ENCODE measurements at places on chromosomes 13 and 19.
A peak's percentile ranks its signal among the peaks of the same experiment; 100 is the strongest.

GRCh38 chr13:28049215-28049614, 51.2 kb downstream of the FLT3 start:
- H3K27ac ChIP-seq, result no peak overlapping the region
- H3K4me3 ChIP-seq, result no peak overlapping the region
- no peaks in the 10 kb centered on the region for H3K36me3 ChIP-seq
- no peaks in the 10 kb centered on the region for H3K4me1 ChIP-seq
- DNase-seq, result no peak
- H3K27me3 ChIP-seq, result no peaks in the 10 kb centered on the region

DNA sequence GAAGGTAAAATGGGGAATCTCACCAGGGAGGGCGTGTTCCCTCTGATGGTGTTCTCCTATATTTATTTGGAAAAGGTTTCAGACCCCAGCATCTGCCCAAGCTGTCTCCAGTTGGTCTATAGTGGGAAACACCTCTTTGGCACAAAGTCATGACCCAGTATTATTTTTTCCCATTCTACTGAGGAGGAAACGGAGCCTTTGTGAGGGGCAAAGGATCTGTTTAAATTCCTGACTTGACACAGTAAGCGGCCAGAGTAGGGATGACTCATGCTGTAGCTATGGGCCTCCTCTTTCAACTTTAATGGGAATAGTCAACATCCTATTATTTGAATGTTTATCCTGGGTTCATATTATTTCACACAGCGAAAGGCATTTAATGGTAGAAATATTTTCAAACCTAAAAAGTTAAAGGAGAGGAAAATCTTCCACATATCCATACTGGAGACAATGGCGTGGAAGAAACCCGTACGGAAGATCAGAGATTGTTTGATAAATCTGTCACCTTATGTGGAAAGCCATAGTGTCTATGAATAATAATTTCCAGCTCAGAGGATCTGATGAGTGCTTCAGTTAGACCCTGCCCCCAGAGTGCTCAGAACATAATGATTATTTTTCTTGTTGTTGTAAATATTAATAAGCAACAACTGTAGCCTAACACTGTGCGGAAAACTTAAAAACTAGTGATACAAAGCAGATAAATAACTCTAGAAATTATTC, 126.0 kb downstream of the FOXO1 start:
- H3K27ac ChIP-seq, result no peak overlapping the region
- DNase-seq, result no peak
- no peaks in the 10 kb centered on the region for H3K27me3 ChIP-seq
- no peaks in the 10 kb centered on the region for H3K4me1 ChIP-seq
- H3K4me3 ChIP-seq, result no peak overlapping the region

- H3K4me3 ChIP-seq, result no peak overlapping the region
- DNase-seq, result no peak
- no peak overlapping the region for H3K27ac ChIP-seq
- H3K4me1 ChIP-seq, result peaks cover 11% of the 10 kb centered on the region
Measured at GRCh38 chr13:46389457-46390451, 2.7 kb upstream of the RUBCNL start.

DNA sequence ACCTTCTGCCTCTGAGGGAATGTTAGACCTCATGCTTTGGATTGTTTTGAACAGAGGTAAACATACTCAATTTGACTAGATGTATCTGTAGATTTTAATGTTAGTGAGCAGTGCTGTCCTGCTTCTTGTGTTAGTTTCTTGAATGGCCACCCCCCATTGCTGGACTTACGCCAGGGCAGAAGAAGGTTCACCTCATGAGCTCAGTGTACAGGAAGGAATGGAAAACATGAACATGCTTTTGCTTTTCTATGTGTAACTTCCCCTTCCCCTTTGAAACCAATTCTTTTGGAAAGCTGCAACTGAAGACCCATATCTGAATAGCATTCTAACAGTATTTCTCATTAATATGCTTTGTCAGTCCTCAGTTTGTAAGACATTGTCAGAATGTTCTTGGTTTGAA, 32.3 kb downstream of the WASF3 start:
- no peak overlapping the region for H3K27ac ChIP-seq
- no peak for DNase-seq
- no peak overlapping the region for H3K4me3 ChIP-seq
- H3K27me3 ChIP-seq, result no peaks in the 10 kb centered on the region
- no peaks in the 10 kb centered on the region for H3K4me1 ChIP-seq

DNA sequence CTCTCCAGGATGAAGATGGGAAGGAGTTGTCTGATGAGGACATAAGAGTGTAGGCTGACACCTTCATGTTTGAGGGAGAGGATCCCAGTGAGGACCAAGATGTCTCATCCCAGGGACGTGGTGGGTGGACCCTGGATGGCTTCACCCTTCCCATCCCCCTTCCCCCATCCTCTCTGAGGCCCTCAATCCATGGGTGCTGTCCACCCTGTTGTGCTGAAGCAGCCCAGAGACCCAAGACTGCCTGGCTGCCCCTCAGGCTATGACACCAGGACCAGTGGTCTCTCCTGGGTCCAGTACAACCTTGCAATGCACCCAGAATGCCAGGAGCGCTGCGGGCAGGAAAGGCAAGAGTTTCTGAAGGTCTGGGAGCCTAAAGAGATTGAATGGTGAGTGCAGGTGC, 3.4 kb upstream of the CYP4F12 start:
- no peak overlapping the region for H3K4me3 ChIP-seq
- no peak overlapping the region for H3K27ac ChIP-seq
- peaks cover 13% of the 10 kb centered on the region for H3K4me1 ChIP-seq
- no peaks in the 10 kb centered on the region for H3K36me3 ChIP-seq

GRCh38 chr13:62356977-62357376, 941.3 kb upstream of the PCDH20 start:
- H3K27me3 ChIP-seq, result no peaks in the 10 kb centered on the region
- H3K4me3 ChIP-seq, result no peak overlapping the region
- no peak for DNase-seq
- H3K4me1 ChIP-seq, result no peaks in the 10 kb centered on the region
- H3K36me3 ChIP-seq, result no peaks in the 10 kb centered on the region
- H3K27ac ChIP-seq, result no peak overlapping the region

DNA sequence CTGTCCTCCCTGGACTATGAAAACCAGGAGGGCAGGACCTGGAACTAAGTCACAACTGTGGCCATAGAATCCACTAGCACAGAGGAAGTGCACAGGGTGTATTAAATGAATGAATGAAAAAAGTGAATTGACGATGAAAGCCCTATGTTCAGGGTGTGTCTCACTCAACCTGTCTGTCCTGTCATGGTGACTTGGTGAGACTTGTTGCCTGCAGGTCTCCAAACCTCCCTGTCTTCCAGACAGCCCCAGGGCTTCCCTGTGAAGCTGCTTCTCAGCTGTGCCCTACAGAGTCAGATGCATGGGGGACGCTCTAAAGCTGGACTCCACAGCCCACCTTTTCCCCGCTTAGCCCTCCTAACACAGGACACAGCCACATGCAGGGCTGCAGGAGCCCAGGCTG, 4.8 kb upstream of the IGFL1 start:
- H3K27me3 ChIP-seq, result peaks cover 5% of the 10 kb centered on the region
- H3K4me3 ChIP-seq, result no peak overlapping the region
- DNase-seq, result no peak
- no peak overlapping the region for H3K27ac ChIP-seq
- H3K4me1 ChIP-seq, result no peaks in the 10 kb centered on the region

- no peak overlapping the region for H3K27ac ChIP-seq
- no peaks in the 10 kb centered on the region for H3K4me1 ChIP-seq
- no peaks in the 10 kb centered on the region for H3K36me3 ChIP-seq
Measured at GRCh38 chr13:80360453-80360800, 19.5 kb upstream of the SPRY2 start.

DNA sequence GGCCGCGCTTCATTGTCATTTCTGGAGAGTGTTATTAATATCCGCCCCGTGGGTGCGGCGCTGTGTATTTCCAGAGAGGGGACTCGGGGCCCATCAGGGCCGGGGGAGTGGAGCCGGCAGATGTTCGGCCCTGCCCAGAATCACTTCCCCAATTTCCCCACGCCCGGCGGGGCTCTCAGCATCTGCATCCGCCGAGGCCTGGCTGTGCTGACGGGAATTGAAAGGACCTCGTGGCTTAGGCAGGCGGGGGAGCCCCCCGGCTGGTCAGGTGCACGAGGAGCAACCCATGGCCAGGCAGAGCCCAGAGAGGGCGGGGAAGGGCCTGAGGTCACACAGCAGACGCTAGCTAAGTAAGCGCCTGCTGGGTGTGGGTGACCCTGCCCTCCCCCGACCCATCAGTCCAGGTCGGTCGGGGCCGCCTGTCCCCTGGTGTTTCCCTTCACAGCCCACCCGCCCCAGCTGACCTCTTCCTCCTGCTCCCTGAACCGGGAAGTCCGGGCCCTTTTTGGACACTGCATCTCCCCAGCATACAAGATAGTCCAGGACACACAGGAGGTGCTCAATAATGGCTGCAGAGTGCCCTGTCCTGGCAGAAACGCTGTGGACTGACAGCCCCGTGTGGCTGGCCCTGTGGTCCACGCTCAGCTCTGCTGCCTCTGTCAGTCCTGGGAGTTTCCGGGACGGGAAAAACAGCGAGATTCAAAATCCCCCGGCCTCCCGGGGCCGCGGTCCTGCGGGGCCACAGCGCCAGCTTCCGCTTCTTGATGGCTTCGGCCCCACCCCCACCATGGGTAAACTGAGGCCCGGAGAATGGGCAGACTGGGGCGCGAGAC, 22.1 kb downstream of the ARID3A start:
- no peaks in the 10 kb centered on the region for H3K27me3 ChIP-seq
- H3K4me3 ChIP-seq, result no peak overlapping the region
- peaks cover 5% of the 10 kb centered on the region for H3K4me1 ChIP-seq
- no peak for DNase-seq
- H3K36me3 ChIP-seq, result no peaks in the 10 kb centered on the region
- no peak overlapping the region for H3K27ac ChIP-seq

- no peaks in the 10 kb centered on the region for H3K4me1 ChIP-seq
- no peak overlapping the region for H3K4me3 ChIP-seq
- DNase-seq, result no peak
Measured at GRCh38 chr13:110272227-110272626, 34.7 kb downstream of the COL4A1 start.

- no peaks in the 10 kb centered on the region for H3K4me1 ChIP-seq
- no peak for DNase-seq
- no peaks in the 10 kb centered on the region for H3K36me3 ChIP-seq
- no peak overlapping the region for H3K4me3 ChIP-seq
- no peak overlapping the region for H3K27ac ChIP-seq
Measured at GRCh38 chr13:113141601-113141970, 16.9 kb upstream of the PROZ start.

- peaks cover 10% of the 10 kb centered on the region for H3K4me1 ChIP-seq
- H3K27ac ChIP-seq, result no peak overlapping the region
- peaks cover 35% of the 10 kb centered on the region for H3K27me3 ChIP-seq
- no peak overlapping the region for H3K4me3 ChIP-seq
Measured at GRCh38 chr19:51016798-51017683, 2.5 kb downstream of the KLK10 start.

DNA sequence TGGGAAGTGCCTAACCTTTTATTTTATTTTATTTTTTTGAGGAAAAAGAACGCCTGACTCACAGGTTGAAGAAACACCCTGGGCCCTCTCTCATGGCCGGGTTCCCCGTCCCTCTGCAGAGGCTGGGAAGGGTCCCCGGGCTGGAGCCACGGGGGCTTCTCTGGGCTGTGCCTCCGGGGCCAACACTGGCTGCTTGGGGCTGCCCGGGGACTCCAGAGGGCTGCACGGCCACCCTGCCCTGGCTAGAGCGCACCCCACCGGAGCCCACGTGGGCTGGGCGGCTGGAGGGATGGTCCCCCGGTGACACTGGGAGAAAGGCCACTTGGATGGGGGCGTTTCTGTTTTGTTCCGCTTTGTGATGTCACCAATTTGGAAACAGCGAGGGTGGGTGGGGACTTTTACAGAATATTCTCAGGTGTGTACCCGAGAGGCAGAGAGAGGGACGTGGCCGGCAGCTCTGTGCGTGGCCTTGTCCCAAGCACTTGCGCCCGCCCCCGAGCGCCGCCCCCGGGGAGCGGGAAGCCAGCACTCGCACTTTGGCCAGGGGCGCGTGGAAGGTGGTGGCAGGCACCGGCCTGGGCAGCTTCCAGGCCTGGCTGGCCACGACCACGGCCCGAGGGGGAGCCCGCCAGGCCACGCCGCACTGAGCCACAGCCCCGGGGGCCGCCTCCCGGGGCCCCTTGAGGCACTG, 13.9 kb upstream of the GNA15 start:
- H3K36me3 ChIP-seq, result no peaks in the 10 kb centered on the region
- H3K4me1 ChIP-seq, result no peaks in the 10 kb centered on the region
- DNase-seq, result no peak
- H3K4me3 ChIP-seq, result no peak overlapping the region

DNA sequence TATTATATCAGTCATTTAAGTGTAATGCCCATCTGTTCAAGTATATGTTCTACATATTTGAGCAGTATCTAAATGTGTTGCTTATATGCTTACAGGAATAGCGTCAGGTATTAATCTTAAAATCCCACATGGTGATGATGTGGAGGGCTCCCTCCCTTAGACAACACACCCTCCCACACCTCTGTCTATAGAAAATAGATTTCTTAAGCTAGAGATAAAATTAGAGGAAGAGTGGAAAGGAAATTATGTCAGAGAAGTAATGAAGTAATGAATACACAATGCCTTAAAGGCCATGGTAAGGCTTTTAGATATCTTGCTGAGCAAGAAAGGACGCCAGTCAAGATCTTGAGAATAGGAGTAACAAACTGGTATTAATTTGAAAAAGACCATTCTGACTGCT, 12.4 kb downstream of the ZDHHC20 start:
- DNase-seq, result no peak
- H3K27ac ChIP-seq, result no peak overlapping the region
- no peaks in the 10 kb centered on the region for H3K36me3 ChIP-seq
- H3K4me3 ChIP-seq, result no peak overlapping the region

GRCh38 chr19:39328046-39328705, 7.5 kb upstream of the LRFN1 start:
- no peaks in the 10 kb centered on the region for H3K27me3 ChIP-seq
- peak; percentile 76 for DNase-seq
- peaks cover 44% of the 10 kb centered on the region for H3K36me3 ChIP-seq
- H3K27ac ChIP-seq, result no peak overlapping the region
- peaks cover 13% of the 10 kb centered on the region for H3K4me1 ChIP-seq

DNA sequence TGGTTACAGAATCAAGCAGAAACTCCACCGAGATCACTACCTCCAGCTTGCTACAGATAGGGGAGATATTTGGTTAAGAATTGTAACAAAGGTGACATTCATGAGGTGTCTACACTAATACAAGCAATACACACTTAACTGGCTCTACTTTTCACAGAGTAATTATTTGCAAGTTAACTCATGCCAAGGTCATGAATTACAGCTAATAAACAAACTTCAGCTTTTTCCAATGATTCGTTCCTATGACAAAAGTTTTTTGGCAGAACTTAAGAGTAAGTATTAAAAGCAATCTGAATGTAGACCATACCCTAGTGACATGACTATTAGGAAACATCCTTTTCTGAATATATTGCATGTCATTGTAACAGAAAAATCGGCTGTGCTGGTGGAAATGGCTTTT, 72.1 kb downstream of the LHFPL6 start:
- H3K4me1 ChIP-seq, result no peaks in the 10 kb centered on the region
- H3K4me3 ChIP-seq, result no peak overlapping the region
- no peaks in the 10 kb centered on the region for H3K27me3 ChIP-seq
- no peak overlapping the region for H3K27ac ChIP-seq

Data from effector memory CD4-positive, alpha-beta T cell (primary cell).